ENCODE measurements at places on chromosomes 1 and 21.

DNA sequence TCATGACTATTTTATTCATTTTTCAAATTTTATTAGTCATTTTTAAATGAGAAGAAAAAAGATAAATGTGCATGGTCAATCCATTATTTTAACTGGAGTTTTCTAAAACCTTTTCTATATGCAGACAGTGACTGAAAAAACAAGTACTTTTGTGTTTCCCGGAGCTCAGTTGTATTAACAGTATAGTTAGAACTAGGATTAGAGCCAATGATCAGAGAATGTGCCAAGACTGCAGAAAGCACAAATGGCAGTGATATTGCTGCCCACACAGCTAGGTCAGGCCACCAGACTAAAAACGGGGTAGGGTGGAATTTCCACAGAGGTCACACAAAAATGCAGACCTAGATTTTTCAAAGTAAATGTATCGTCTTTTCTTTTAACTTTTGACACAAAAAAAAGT lies 163.1 kb upstream of the GRIK3 start:
- DNase-seq, result no peak

GRCh38 chr1:89466307-89466930 lies 58.2 kb upstream of the LRRC8B start:
- DNase-seq, result no peak

DNA sequence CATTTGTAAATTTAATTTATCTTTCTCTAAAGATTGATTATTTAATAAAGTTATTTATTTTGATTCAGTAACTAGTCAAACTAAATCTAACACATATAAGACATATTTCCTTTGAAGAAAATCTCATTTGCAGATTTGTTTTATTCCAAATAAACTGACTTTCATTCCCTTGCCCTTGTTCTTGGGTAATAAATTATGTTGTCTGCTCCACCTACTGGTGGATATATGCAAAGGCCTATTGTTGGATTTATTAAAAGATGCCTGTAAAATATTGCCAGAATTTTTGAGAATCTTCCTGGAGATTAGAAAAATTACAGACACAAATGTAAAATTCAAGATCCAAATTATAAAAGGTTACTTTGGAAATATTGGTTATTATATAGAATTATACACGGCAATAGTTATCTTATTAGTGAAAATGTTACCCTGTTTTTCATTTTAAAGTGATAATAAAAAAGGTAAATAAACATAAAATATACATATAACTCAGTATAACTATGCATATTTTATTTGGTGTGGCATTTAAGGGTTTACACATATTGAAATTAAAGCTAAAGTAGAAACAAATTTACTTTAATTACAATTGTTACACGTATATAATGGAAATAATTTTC lies 116.1 kb downstream of the SPATA17 start:
- no peak for DNase-seq

- DNase-seq, result no peak
These were observed 57.9 kb upstream of the TENT5B start for GRCh38 chr1:27070390-27071048.

DNA sequence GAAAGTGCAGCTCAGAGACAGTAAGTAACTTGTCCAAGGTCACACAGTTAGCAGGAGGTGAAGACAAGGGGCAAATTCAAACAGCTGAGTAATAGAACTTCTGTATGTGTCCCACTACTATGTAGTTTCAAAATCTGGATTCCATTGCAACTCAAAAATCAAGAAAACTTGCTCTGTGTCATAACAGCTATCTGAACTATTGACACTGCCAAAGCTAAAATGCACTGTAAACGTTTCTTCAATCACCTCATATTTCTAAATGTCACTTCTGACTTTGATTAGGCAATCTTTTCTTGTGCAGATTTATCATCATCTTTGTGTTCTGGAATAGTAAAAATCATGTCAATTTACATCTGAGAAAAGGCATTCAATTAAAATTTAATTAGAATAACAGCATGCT lies 957.6 kb downstream of the MRPL39 start:
- DNase-seq, result no peak

- no peak for DNase-seq
These were observed 32.5 kb upstream of the ASPM start for GRCh38 chr1:197178998-197179397.

DNA sequence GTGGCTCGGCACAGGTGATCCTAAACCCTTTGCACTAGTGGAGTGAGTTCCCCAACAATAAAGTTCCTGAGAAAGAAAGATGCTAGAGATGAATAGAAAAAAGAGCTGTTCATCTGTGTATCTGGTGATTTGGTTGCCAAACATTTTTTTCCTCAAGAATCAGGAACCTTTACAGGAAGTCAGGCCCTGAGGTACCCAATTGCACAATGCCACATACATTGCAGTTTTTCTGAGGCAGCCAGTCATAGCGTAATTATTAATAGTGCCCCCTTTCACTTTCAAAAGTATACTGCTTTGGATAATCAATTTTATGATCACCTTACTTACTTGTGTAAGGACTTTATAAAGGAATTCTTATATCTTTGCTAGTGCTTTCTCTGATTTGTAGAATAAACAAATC lies 346.3 kb upstream of the POU3F1 start:
- DNase-seq, result no peak

- DNase-seq, result no peak
These were observed 1.9 kb downstream of the ELAVL4 start for GRCh38 chr1:50110656-50111055.

DNA sequence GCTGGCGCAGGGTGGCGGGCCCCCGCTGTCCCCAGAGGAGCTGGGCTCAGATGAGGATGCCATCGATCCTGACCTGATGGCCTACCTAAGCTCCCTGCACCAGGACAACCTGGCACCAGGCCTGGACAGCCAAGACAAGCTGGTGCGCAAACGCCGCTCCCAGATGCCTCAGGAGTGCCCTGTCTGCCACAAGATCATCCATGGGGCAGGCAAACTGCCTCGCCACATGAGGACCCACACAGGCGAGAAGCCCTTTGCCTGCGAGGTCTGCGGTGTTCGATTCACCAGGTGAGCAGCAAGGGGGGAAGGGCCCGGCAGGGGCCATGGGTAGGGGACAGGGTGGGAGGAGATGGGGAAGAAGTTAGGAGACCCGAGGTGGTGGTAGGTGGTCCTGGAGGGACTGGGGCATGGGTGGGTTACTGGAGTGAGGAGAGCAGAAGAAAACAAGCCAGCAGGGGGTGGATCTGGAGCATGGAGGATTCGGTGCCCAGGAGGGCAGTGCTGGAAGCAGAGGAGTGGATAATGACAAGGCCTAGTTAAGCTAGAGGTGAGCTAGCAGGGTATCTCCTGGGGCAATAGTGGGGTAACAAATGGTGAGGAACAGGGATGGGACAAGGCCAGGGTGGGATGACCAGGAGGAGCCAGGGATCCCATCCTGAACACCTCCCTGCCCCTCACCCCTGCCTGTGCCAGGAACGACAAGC lies 13.1 kb downstream of the ZBTB7B start:
- no peak for DNase-seq

DNA sequence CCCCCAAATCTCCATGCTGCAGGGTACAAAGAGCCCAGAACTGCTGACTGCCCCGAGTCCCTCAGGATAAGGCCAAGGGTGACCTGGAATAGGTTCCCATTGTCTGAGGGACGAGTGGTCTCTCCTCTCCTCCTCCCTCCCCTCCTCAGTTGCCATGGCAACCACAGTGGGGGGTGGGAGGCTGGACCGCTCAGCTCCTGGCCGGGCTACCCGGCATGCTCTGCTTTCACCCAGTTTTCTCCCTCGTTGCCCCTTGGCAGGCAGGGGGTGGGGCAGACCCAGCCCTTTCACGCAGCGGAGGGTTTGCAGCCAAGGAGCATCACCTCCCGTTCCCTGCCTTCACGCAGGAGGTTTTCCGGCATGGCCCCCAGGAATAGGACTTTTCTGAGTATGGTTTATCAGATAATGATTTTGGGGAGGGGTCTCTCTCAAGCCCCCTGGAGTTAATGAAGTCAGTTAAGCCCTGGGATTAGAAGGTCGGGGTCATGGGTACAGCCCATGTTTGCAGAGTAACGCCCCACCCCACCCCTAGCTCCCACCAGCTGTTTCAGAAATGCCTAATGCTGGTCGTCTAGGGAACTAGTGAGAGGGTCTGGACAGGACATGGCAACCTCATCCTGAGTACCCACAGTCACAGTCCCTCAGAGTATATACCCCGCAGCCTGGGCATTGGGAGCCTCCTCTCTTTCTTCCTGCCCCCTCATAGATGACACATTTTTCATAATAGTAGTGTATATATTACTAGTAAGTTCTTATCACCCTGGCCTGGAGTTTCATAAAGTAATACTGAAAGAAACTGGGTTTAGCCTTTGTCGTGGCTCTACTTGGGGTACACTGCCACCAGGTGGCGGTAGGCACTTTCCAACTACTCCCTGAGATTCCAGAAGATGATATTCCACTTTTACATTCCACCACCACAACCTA lies 20.7 kb downstream of the C1QB start:
- no peak for DNase-seq

DNA sequence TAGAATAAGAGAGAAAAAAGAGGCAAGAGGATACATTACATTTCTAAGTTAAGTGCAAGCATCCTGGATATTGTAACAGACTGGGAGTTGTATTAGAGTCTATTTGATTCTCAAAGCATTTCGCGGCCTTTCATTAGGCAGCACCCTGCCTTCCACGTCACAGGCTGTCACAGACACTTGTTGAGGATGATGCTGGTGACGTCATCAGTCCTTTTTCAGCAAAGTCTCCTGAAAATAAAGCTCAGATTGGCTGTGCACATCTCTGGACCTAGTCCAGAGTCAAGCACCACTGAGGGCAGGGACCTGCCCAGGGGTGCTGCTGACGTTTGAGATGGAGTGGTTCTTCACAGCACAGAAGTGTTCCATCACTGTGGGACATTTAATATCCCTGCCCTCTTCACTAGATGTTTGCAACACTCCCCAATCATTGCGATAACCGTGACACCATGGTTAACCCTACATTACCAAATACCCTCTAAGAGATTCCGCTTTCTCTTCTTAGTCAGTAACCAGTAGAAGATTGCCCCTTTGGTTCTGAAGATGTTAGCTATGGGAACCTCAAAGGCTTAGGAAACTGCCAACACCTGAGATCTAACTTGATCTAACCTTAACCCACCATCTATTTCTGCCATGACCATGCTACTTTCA lies 72.7 kb upstream of the F3 start:
- DNase-seq, result no peak

DNA sequence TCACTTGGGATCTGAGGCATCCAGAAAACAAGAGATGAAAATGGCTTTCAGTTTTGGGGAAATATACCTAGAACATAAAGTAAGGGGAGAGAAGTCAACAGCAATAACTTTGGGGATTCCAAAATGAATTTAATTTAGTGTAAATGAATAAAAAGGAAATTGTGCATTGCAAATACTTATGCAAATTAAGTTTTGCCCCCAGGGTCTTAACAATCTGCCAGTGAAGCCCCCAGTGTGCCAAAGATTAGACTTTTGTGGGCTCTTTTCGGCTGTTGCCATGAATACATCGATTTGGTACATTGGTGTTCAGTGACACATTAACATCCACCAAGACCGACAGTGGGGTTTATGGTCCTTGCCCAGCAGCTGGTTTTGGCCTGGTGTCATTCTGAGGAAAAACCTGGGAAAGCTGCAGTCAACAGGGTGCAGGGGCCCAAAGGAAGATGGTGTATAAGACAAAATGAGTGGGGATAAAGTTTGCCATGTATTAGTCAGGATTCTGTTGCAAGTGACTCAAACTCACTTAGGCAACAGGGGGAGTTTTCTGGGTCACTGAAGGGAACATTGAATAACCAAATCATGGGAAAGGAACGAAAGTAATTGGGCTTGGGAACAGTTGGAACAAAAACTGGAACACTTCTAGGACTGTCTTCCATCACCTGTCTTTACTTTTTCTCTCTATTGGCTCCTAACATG lies 30.2 kb upstream of the IGSF3 start:
- DNase-seq, result no peak

DNA sequence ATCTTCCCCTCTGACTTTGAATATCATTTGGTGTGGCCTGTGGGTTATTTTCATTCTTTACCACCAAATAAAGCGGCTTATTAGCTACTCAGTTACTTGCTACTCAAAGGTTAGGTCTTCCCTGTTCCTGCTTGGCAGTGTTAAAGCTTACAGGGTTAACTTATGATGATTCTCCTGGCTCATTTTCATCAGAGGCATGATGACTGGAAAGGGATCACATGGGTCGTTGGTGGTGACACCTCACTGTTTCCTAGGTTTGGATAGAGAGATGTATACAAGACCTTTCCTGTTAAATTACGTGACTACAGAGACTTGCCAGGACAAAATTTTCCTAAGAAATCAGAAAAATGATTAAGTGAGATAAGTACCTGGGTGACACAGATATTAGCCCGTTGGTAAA lies 27.4 kb downstream of the MRPS6 start:
- DNase-seq, result no peak

DNA sequence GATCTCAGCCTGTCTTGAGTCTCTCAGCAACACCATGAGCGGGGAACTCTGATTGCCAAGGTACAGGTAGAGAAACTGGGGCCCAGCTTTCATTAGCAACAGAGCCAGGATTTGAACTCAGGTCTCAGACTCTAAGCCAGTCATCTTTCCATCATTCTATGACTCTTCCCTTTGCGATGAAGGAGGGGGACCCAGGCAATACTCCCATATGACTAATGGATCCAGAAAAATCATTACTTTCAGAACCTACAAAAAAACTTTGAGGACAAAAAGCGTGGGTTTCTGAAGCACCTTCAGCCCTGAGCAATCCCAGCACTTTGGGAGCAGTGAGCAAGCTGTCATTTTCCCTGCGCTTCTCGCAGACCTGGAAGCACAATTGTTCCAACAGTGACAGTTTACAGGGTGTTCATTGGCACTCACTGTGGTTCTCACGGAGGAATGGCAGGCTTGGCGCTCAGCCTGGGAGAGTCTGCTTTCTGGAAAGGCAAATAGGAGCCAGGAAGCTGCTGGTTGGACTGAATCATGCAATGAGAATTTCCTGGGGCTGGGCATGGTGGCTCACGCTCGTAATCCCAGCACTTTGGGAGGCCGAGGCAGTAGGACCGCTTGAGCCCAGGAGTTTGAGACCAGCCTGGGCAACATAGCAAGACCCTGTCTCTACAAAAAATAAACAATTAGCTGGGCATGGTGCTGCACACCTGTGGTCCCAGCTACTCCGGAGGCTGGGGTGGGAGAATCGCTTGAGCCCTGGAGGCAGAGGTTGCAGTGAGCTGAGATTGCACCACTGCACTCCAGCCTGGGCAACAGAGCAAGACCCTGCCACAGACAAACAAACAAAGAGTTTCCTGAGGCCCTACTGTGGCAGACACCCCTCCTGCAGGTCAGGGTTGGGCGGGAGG lies 40.1 kb downstream of the SLC2A7 start:
- no peak for DNase-seq

DNA sequence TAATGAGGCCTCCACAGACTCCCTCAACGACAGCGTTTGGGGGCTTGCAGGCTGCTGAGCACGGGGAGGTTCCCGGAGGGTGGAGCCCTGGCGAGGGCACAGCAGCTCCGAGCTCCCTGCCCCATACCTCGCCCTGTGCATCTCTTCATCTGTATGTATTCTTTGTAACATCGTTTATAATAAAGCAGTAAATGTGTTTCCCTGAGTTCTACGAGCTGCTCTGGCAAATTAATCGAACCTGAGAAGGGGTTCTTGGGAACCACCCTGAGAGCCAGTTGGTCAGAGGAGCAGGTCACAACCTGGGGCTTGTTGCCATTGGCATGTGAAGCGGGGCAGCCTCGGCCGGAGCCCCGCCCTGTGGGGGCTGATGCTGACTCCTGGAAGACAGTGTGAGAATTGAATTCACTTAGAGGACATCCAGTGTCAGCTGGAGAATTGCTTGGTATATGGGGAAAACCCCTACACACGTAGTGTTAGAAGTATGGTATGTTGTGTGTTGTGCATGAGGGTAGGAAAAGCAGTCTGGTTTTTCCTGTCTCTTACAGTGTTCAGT lies 11.5 kb downstream of the SLC37A1 start:
- DNase-seq, result no peak

- no peak for DNase-seq
These were observed 124.7 kb downstream of the CLIC6 start for GRCh38 chr21:34793471-34793870.
